ENCODE measurements at places on chromosomes 11 and 22.

DNA sequence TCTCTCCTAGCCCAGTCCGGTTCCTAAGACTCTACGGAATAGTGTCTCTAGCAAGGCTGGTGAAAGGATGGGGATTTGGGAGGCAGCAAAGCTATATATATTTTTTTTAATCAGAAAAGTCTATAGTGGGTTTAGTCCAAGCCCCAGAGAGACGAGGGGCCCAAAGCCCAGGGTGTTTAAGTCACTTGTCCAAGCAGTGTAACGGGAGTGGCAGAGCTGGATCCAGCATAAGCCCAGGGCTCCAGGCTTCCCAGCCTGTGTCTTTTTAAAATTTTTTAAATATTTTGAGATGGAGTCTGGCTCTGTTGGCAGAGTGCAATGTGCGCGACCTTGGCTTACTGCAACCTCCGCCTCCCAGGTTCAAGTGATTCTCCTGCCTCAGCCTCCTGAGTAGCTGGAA lies 6.8 kb downstream of the GRIK4 start:
- DNase-seq = no peak

GRCh38 chr11:128155590-128155989 lies 431.8 kb downstream of the ETS1 start:
- no peak for DNase-seq

DNA sequence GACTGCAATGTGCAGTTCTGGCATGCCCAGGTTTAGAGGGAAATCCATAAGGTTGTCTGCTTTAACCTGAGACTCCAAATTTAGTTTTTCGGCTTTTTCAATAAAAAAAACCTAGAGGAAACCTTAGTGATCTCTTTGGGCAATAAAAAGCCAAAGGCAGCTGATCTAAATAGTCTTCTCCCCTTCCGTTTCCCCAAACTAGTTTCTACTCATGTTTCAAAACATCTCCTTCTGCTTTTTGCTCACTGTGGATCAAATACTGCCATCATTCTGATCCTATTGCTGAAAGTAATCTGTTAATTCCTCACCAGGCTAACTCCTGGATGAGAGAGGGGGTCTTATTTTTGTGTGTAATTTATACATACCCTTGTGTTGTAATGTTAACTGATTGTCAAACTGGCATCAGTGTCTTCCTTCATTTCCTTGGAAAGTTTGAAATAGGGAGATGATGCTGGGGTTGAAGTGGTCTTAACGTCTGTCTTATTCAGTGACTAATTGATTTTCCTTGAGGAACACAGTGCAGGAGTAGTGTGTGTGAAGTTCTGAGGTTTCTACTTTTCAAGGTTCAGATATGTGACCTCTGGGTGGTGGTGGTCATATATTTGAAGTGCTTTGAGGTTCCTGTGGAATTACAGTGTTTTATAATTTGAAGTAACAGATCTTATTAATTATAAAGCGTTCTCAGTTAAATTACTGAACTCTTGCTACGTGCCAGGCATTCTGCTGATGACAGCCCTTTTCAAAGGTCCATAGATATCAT lies 55.0 kb downstream of the ARHGAP42 start:
- DNase-seq = no peak

- DNase-seq = no peak
Observed at GRCh38 chr11:61787928-61788491, 4.4 kb downstream of the TMEM258 start.

Data from left renal cortex interstitium (tissue), 4 donors.